Cerebellar nuclear complex (tissue), 1 donor: ENCODE measurements at places on chromosomes 6 and 20.

- no peak for DNase-seq
Measured at GRCh38 chr6:163383912-163384311, 30.6 kb upstream of the QKI start.

- no peak for DNase-seq
Measured at GRCh38 chr6:73515204-73515655, 5.6 kb downstream of the EEF1A1 start.

GRCh38 chr6:151445482-151445881, 6.4 kb downstream of the RMND1 start:
- DNase-seq = no peak

GRCh38 chr6:159691133-159691962, 1.7 kb downstream of the SOD2 start:
- no peak for DNase-seq

DNA sequence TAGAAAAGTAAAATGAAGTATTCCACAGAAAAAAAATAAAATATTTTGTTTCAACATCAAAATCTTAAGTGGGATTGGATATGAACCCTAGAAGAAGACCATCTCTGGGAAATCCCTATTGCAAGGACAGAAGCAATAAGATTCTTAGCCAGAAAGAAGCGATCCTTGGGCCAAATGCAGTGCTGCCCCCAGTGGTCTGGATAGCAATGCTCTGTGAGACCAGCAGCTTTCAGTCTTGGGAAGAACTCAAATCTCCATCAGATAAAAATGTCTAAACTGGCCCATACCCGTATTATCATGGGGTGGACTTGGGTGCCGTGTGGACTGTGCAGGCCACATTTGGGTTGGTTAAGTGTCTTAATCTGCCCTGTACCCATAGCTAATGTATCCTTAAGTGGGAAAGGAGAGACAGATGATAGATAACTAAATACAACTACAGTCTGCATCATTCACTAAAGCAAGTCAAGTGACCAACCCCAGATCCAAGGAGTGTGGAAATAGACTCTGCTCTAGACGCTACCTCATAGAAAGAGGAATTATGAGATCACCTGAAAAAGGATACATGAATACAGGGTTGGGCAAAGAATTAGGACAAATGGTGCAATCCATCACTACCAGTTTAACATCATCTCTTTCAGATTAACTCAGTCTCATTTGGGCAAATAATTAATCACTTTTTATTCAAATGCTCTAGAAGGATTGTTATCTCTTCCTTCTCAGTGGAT, 38.9 kb upstream of the SNAP25 start:
- DNase-seq = no peak

DNA sequence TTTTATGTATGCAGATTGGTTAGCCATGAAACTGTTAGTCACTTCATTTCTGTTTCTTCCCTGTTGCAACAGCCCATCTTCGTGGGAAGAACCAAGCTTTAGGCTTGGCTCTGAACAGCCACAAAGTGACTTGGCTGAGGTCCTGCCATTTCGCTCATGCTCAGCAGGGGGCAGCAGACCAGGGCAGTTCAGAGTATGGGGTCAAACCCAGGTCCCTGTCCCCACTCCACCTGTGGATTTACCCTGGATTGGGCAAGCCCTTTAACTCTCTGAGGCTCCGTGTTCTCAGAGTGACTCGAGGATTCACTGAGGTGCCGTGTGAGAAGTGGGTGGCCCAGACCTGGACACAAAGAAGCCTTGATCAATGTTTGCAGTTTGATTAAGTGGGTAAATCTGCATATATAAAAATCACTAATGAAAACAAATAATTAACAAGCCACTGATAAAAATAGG, 19.8 kb upstream of the MAP1LC3A start:
- no peak for DNase-seq

GRCh38 chr6:108850669-108851465, 2.6 kb downstream of the ARMC2 start:
- no peak for DNase-seq

- no peak for DNase-seq
Measured at GRCh38 chr6:145977881-145978280, 13.7 kb upstream of the SHPRH start.

- DNase-seq = no peak
Measured at GRCh38 chr6:149114167-149114566, 203.3 kb upstream of the TAB2 start.

- no peak for DNase-seq
Measured at GRCh38 chr6:2531426-2532215, 219.1 kb downstream of the MYLK4 start.

GRCh38 chr6:131823276-131823902, 15.6 kb downstream of the ENPP1 start:
- no peak for DNase-seq

- no peak for DNase-seq
Measured at GRCh38 chr6:137522198-137522798, 28.1 kb upstream of the OLIG3 start.

DNA sequence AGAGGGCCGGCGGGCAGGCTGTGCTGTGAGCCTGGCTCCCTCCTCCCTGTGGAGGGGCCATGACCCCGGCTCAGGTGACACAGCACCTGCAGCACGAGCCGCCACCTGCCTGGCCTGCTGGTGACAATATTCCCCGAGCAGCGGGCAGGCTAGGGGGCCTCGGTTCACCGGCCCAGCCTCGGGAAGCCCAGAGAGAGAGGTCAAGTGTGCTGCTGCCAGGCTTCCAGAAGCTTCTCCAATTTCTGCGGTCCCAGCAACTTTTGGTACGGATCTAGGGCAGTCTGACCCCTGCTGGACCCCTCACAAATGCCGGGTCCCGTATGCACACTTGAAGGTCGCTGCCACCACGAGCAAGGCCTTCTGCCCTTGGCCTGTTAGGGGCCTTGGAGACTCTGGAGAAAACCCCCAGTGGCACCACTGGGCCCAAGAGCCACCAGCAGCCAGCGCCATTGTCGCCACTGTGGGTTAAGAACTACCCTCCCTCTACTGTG, 38.6 kb upstream of the NOL4L start:
- DNase-seq = no peak

GRCh38 chr20:4246428-4246827, 231.1 kb upstream of the RNF24 start:
- no peak for DNase-seq

GRCh38 chr6:161198783-161199460, 74.9 kb downstream of the AGPAT4 start:
- no peak for DNase-seq

DNA sequence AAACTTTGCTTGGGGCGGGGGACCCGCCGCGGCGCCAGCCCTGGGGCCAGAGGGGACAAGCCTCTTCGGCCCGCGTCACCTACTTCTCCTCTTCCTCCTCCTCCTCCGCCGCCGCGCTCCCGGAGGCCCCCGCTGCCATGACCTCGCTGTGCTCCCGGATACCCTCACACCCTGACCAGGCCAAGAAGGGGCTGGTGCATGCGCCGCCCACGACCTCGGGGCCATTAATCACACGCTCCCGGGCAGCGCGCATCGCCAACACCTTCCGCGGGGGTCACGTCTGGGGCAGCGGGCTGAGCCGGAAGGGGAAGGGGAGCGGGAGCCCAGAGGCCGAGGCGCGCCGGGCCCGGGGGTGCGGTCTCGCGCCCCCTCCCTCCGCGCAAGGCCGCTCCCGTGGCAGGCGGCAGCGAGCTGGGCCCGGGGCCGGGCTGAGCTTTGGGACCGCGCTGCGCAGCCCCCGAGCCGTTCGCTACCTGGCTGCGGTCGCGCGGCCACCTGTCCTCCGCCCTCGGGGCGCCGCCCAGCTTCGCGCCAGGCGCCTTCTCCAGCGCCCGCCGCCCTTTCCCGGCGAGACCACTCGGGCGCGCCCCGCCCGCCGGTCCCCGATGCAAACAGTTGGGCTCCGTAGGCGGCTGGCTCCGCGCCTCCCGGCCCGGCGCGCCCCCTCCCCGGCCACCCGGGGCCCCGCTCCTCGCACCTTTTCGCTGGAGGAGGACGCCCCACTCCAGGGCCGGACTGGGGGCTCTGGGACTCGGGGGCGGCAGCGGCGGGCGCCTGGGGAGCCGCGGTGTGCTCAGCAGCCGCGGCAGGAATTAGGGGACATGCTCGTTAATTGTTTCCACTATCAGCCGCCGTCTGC, 575 bp upstream of the CNR1 start:
- no peak for DNase-seq

DNA sequence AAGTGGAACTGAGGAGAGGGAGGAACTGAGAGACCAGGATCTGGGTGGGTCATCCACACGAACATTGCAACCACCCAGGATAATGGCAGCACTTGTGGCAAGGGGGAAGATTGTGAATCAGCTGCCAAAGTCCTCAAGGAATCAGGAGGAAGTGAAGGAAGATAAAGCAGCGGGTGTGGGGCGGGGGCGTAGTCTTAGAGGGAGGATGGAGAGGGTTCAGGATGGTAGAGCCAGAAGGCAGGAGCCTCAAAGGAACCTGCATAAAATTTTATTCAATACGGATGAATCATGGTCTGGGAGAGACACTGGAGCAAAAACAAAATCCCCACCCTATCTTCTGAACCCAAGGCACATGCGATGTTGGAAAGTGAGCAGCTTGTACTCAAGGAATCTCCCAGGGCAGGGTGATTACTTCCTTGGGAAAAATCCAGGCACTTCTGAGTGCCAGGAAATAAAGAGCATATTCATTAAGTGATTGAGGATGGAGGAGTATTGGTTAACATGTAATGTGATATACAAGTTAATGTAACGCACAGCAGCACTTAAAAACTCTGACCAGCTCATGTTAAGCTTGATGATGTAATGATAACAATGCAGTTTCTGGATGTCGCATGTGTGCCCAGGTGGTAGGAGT, 82.0 kb upstream of the B3GAT2 start:
- no peak for DNase-seq

DNA sequence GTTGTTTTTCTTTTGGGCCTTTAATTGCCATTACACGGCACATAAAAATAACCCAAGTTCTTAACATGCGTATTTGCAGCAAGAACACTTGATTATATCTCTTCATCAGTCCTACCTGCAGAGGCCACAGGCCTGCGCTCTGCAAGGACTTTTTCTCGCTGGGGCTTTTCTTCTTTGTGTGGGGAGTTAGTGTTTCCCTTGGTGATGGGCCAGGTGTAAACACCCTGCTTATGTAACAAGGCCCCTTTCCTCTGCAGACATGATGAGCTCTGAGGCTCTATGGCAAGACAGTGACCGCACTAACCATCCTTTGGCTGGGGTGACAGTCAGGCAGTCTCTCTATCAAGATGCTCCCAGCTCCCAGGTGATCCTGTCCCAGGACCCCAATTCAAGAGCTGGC, 97.8 kb upstream of the PCSK2 start:
- no peak for DNase-seq

- no peak for DNase-seq
Measured at GRCh38 chr6:109292420-109292819, 89.8 kb downstream of the CD164 start.

DNA sequence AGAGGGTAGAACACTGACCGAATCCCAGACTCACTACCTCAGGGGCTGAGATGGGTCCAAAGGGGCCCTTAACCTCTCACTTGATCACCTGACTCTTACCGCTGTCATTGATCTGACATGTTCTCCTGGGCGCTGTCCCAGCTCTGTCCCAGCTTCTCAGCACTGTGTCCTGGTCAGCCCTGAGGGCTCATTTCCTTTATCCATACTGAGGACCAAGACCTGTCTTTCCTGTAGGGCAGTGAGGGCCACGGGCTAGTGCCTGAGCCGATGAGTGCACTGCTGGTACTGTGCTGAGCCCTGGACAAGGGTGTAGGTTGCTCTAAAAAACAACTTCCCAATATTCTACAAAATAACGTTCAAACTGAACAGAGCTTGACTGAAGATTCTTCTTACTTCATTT, 131.5 kb downstream of the MTHFD1L start:
- no peak for DNase-seq

DNA sequence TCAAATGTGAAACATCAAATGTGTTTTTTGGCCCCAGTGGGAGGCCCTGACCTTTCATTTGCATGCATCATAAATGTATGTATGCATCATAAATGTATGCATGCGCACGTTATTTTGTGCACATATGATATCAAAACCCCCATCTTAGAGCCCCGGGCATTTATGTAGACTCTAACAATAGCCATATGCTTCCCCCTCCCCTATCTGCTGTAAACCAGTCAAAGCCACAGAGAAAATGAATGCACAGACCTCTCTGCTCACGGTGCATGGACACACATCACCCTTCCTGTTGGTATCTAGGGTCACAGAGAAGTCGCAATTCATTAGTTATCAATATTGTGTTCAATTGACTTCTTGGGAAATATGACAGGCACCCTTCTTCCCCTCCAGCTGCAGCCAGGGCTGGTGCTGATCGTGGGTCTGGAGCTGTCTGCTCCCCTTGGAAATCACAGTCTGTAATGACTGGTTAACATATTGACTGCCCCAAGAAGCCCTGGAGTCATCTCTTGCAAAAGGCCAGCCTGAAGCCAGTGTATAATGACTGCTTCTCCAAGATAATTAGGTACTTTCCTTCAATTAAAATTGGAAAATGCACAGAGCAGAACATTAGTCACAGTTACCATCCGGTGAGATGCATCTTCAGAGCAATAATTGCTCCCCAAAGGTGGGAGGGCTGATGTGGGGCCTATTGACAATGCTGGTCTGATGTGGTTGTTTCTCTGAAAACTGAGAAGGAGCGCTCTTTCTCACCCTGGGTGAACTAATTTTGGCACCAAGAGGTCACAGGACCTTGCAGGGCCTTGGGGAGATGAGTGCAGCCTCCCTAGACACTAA, 532.2 kb downstream of the CDH26 start:
- DNase-seq = no peak

DNA sequence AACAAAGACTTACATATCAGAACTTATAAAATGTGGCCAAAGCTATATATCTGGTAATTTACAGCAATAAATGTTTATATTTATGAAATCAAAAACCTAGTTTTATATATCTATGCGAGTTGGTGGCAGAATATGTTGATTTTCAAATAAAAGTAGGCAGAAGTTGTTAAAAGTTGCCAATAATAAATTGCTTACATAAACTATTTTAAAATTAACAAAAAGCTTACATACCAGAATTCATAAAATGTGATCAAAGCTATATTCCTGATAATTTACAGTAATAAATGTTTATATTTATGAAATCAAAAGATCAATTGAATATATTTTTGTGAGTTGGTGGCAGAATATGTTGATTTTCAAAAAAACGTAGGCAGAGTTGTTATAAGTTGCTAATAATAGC, 451.8 kb upstream of the KHDRBS2 start:
- DNase-seq = no peak

- DNase-seq = no peak
Measured at GRCh38 chr20:59141818-59142581, 21.6 kb upstream of the ZNF831 start.
